Stimulated activated CD8-positive, alpha-beta memory T cell treated with anti-CD3 and anti-CD28 coated beads, Interleukin-15, amount 100 ng/mL, for 1 hour (primary cell): ENCODE measurements at places on chromosomes 12 and 14.

DNA sequence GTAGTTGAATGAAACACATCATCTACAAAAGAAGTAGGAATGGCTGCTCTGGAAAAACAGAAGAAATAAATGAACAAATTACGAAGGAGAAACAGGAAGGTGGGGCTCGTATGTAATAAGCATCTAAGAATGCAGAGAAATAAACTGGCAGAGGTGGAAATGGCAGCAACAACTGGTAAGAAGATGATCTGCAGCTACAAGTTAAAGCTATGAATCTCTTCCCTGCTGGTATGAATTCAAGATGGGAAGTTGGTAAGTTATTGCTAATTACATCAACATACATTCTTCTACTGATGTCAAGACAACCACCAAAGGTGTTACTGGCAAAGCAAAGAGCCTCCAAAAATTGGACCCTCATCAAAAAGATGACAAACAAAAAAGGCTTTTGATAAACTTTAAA, 59.8 kb downstream of the HECTD4 start:
- no peak for DNase-seq

DNA sequence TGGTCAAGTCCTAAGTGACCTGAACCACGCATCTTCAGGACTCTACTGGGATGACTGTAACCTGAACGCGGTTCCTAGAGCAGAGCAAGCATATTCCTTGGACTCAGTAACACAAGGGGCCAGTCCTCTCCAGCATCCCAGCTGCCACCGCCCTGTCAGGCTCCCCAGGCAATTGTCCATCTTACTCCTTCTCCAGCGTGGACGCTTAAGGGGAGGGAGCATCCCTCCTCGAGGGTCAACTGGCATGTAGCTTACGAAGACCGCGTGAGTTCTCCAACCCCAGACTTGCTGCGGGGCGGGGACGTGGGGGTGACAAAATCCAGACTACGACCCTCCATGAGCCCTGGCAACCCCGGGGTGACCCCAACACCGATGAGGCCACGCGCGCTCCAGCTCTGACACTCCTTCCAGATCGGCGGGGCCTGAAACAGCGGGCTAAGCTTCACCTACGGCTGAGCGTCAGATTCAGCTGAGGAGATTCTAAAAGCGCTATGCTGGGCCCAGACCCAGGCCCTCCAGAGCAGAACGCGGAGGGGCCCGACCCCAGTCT, 846 bp upstream of the MTHFD1 start:
- no peak for DNase-seq

DNA sequence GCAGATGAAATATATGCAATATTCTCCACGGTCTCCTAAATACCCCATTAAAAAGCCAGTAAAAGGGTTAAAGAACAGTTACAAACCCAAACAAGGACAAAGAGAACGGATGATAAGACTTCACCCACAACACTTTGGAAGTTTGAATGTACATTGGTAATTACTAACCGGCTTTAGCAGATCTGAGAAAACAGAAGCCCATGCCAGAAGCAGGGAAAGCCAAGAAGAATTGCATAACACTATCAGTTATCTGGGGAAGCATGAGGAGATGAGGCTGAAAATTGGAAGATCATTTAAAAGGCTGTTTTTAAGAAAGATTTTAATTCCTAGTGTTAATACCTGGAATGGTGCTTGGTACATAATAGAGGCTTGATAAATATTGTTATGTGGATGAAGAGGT, 55.6 kb upstream of the MYBPC1 start:
- DNase-seq, result no peak

DNA sequence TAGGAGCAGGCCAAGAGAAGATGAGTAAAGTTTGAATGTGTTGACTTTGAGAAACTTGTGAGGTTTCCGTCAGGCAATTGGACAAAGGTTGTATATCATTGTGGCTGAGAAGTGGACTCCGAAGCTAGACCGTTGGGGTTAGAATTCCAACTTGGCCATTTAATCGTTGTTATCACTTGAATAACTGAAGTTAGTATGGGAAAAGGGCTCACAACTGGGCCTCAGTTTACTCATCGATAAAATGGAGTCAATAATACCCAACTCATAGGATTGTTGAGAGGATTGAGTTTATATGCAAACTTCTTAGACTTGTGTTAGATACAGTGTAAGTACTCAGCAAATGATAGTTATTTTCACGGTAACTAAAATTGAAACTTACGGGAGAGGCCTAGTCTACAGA, 846 bp downstream of the SLIRP start:
- no peak for DNase-seq

DNA sequence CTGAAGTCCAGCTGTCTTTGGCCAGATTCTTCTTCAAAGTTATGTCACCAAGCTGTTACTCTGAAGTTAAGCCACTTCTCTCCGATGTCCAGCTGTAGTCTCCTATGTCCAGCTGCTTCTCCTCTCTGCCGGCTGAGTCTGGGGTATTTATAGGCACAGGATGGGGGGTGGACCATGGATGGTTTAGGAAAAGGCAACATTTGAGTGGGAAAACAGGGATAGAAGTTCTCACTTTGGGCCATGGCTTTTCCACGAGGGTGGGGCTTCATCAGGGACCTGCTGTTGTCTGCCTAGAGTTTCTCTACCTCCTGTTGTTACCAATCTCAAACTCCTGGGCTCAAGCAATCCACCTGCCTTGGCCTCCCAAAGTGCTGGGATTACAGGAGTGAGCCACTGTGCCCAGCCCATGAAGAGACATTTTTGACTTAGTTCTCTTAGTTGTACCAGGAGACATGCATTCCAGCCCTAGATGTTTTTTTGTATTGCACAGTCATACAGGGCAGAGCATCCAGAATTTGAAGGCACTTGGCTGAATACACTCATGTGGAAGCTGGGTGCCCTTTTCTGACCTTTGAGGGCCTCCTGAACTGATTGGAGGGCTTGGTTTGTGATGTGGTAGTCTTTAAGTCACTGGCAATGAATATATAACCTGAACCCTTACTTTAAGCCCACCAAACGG, 79.8 kb upstream of the HECTD1 start:
- DNase-seq, result no peak
